Liver (tissue), 10 donors: ENCODE measurements at places on chromosomes 5 and 9. TPM values are rescaled to one million over a fixed set of nuclear protein-coding genes. Genes with fewer than 3 reads are reported as not detected.

Gene DMRT3
- not detected for total RNA-seq

DNA sequence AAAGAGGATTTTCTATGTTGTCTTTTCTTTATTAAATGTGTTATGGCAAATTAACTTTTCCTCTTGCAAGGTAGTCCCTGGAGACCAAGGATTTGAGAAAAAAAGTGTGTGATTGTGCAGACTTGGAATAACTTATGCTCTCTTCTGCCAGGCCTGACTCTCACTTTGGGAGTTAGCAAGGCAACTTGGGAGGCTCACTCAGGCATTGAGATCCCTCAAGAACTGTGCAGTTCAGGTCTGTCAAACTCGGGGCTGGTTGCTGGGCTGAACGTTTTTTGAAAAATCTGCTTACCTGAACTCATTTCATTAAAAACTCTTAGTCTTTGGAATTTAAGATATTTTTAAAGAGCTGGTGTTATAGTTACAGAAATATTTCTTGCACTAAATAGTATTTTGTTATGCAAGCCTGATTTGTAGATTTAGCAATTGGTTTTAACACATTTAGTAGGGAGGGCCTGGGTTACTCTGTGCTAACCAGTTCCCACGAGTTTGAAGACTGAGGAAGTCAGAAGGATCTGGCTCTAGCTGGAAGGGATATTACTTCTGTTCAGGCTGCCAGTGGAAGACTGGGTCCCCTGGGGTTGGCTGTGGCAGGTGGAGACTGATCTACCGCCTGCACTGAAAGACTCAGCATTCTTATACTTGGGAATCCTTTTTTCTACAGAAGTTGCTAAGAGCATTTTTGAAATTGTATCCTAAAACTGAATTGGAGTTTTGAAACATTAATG, 150.4 kb upstream of the PCSK5 start:
- no peak for DNase-seq
- no peaks in the 10 kb centered on the region for H3K36me3 ChIP-seq
- H3K27ac ChIP-seq, result no peak overlapping the region
- H3K27me3 ChIP-seq, result no peaks in the 10 kb centered on the region
- H3K4me1 ChIP-seq, result no peaks in the 10 kb centered on the region

GRCh38 chr5:6590581-6590980, 42.3 kb downstream of the NSUN2 start:
- H3K27ac ChIP-seq, result peak overlapping the region; percentile 96
- no peak for DNase-seq
- H3K27me3 ChIP-seq, result no peaks in the 10 kb centered on the region
- peaks cover 70% of the 10 kb centered on the region for H3K4me1 ChIP-seq
- H3K4me3 ChIP-seq, result no peak overlapping the region
- H3K36me3 ChIP-seq, result no peaks in the 10 kb centered on the region

Gene FOXD4
- total RNA-seq, result 0.17 TPM

- H3K4me1 ChIP-seq, result peaks cover 2% of the 10 kb centered on the region
- no peak overlapping the region for H3K4me3 ChIP-seq
- H3K36me3 ChIP-seq, result no peaks in the 10 kb centered on the region
- no peaks in the 10 kb centered on the region for H3K27me3 ChIP-seq
- no peak for DNase-seq
- no peak overlapping the region for H3K27ac ChIP-seq
Observed at GRCh38 chr9:27632254-27632653, 59.0 kb upstream of the C9orf72 start.

Gene DUSP1
- total RNA-seq, result 53.2 TPM

Gene PCDHGA5
- total RNA-seq, result 0.09 TPM

Gene SLC36A2
- total RNA-seq, result not detected

Gene ARAP3
- 1.9 TPM for total RNA-seq

DNA sequence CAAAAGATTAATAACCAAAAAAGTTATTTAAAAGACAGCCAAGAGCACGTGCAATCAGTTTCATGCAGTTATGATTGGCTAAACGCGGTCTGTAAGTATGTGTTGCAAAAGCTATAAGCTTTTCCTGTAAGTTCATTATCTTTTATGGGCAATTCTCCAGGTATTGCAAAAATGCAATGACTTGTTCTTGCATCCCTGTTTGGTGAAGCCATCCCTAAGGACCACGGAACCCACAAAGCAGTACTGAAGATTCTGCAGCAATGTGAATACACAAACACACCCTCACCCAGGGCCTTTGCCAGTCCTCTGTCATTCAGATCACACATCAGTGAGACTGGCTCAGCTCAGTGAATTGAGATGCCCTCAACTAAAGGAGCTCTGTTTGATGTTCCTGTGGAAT, 11.4 kb downstream of the GCNT4 start:
- H3K4me3 ChIP-seq, result no peak overlapping the region
- DNase-seq, result no peak
- H3K27ac ChIP-seq, result no peak overlapping the region
- H3K27me3 ChIP-seq, result no peaks in the 10 kb centered on the region
- no peaks in the 10 kb centered on the region for H3K36me3 ChIP-seq
- no peaks in the 10 kb centered on the region for H3K4me1 ChIP-seq
